ENCODE measurements at places on chromosomes 7 and 10.

- no peak for DNase-seq
These were observed 347.1 kb upstream of the NRP1 start for GRCh38 chr10:33681595-33681994.

GRCh38 chr10:119872610-119872859 is at the start of gene MCMBP:
MCMBP (minus strand) TSS chr10:119872843; CDS start chr10:119872584, 259 bp downstream.
- no peak for DNase-seq

DNA sequence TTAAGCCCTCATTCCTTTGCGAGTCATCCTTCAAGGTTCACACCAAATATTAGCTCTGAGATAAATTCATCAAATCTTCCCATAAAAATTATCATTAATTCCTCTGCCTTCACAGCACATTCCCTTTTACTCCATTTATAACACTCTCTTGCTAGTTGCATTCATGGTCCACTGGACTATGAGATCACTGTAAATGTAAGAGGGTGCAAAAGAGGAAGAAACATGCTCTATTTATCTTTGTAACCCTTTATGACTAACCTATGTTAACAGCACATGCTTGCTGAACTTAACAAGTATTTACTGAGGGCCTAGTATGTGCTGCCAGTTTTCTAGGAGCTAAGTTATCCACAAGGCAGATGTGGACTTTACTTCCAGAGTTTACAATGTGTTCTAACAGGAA is 86.7 kb upstream of the TMEM168 start:
- no peak for DNase-seq

GRCh38 chr7:114708646-114709045 is 213.2 kb upstream of the MDFIC start:
- no peak for DNase-seq

DNA sequence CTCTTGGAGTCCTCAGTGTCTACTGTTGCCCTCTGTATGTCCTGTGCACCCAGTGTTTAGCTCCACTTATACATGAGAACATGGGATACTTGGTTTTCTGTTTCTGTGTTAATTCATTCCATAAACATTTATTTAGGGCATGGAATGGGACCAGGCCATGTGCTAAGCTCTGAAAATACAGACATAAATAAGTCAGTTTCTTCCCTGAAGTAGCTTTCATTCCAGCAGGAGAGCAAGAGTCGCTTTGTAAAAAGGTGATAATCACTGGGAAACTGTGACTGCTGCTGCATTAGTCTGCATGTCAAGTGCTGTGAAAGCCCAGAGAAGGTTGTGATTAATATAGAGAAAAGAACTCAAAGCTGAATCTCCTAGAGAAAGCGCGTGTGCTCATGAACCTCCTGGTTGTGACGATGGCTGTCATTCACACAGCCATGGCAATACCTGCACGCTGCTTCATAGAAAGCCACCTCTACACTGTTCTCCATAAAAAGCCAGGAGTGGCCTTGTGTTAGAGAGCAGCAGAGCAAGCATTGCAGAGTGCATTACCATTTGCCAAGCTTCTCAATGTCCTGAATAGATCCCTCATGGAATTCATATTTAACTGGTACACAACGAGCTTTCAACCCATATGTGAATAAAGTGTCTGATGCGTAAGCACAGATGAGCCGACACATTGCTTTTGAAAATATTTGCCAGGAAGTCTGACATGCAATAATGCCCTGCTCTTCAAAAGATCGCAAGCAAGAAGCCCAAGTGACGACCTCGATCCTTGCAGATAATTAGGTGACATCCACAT is 30.6 kb upstream of the PITRM1 start:
- DNase-seq, result no peak

- peak; percentile 88 for DNase-seq
These were observed 26.0 kb downstream of the LEP start for GRCh38 chr7:128266883-128267594.

GRCh38 chr7:128940494-128941322 is 3.0 kb downstream of the IRF5 start:
- DNase-seq, result no peak

GRCh38 chr10:123651421-123652047 is 14.6 kb upstream of the GPR26 start:
- DNase-seq, result no peak

GRCh38 chr10:101829561-101830315 is 11.5 kb upstream of the OGA start:
- DNase-seq, result no peak

- no peak for DNase-seq
These were observed 109.2 kb downstream of the PDGFA start for GRCh38 chr7:410395-410910.

- no peak for DNase-seq
These were observed 528.9 kb upstream of the NRP1 start for GRCh38 chr10:33863352-33863751.

- no peak for DNase-seq
These were observed 9.4 kb downstream of the SH3PXD2A start for GRCh38 chr10:103845972-103846371.
